Camera-type eye (tissue), 1 donor: ENCODE measurements at places on chromosomes 2 and 18. TPM values are rescaled to one million over a fixed set of nuclear protein-coding genes. Genes with fewer than 3 reads are reported as not detected.

Gene FHL2
- 46.5 TPM for total RNA-seq

Gene CRYGD
- total RNA-seq: 823 TPM

Gene EMILIN1
- 72.2 TPM for total RNA-seq

Gene TACR1
- total RNA-seq: 1.4 TPM

Gene ATAD2B
- 92.7 TPM for total RNA-seq

Gene EVA1A
- total RNA-seq: 13.2 TPM

Gene SRD5A2
- 6.9 TPM for total RNA-seq

Gene IL36RN
- total RNA-seq: 0.22 TPM

Gene ST8SIA3
- 5.5 TPM for total RNA-seq

Gene SULT1C2
- total RNA-seq: 3.9 TPM

Gene TDRD15
- not detected for total RNA-seq

Gene HOXD3
- total RNA-seq: 3.0 TPM

Gene IL1A
- not detected for total RNA-seq

Gene SLC14A1
- total RNA-seq: 7.1 TPM

Gene CNDP1
- 9.9 TPM for total RNA-seq

Gene POLR1A
- 23.6 TPM for total RNA-seq

Gene NUP35
- total RNA-seq: 39.2 TPM

Gene TMEM169
- 19.5 TPM for total RNA-seq

Gene SPC25
- 13.1 TPM for total RNA-seq
